ENCODE measurements at places on chromosomes 3 and 15.
A peak's percentile ranks its signal among the peaks of the same experiment; 100 is the strongest.

DNA sequence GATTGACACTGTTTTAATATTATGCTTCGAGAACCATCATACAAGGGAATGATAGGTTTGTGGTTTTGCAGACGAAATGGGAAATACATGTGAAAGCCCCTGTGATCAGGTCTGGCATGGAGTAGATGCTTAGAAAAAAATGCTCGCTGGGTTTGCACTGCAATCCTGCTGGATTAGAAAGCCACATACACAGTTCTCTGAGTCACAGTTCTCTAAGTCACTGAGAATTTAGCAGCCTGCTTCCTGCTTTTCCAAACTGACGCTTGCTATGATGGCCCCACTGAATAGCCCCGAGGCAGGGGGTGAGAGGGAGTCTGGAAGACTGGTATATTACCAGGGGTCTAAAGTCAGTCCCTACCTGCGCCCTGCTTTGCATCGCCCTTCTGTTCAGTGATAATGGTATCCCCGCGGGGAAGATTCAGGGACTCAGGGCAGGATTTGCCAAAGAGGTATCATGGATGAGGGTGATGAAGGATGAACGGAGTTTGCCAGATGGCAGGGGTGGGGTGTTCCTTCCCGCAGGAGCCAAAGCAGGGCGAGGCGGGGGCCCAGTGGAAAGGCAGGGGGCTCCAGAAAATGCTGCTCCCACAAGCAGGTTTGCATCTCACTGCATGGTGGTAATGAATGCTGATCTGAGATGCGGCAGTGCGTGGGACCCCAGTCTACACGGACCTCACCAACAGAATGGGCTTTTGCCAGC, 82.3 kb downstream of the IQSEC1 start:
- no peak for DNase-seq

DNA sequence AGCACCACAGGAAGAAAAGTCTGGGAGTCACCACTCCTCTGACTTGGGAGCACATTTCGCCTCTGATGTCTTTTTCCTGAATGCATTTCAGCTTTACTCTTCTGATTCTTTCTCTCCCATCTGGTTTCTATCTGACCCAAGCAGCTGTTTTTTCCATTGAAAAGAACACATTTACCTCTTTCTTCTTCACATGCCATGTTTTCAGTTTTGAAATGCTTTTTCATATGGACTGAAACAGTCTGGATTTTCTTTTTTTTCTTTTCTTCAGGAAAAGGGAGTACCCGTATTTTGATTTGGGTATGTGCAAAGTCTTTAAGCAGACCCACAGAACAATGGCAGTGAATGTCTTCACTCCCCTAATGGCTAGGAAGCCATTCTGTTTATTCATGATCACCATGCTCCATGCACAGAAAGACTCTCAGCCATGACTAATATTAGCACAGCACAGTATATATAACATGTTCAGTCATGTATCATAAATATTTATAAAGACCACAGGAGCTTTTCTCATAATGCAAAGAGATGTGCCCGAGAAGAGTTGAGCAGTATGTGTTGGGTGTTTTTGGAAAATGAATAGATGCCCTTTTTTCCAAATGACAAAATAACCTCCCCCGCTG, 82.7 kb upstream of the LRIG1 start:
- DNase-seq = no peak

DNA sequence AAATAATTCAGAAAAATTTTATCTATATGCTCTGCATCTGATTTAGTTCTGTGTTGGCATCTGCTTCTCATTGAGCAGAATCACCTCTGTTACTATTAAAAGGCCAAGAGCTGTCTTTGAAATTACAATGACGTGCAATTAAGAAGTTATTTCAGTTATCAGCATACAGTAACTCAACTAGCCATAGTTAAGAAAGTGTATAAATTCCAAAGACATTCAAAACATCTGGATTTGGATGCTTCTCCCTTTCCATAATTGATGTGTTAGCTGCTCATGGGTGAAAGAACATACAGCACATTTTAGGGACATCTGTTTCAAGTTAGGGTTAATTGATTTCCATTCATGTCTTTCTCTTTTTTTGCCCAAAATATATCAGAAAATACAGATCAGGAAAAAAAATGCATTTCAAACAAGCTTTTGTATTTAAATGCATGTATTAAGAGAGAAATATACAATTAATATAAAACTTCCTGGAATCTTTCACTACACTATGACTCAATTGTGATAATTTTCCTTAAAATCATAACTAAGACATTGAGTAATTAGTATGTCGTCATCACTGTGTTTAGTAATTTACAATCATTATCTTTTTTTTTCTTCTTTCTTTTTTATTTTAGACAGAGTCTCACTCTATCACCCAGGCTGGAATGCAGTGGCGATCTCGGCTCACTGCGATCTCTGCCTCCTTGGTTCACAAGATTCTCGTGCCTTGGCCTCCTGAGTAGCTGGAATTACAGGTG, 82.7 kb upstream of the MBNL1 start:
- no peak for DNase-seq

DNA sequence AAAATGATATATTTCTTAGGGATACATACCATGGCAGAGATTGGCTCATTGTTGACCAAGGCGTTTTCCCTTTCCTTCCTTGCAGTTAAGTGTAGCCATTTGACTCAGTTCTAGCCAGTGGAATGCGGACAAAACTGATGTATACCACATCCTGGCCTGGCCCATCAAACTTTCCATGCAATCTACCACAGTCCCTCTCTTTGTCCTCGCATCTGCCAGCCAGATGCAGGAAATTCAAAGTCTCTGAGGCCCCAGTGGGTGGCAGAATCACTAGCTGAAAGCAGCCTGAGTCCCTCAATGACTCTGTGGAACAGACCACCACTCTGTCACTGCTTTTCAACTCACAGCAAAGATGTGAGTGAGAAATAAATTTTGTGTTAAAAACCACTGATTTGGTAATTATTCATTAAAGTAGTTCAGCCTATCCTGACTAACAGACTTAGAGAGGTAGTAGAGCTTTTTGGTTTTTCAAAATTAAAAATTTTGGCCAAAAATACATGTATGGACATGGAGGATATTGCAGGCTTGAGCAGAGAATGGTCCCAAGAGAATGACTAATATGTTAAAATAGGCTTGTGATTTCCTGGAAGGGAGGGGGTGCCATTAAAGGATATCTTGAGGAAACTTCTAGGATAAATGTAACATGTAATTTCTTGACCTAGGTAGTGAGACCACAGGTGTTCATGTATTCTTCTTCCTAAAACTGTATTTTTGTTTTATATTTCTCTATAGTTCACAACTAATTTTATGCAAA, 10.9 kb downstream of the LRRFIP2 start:
- no peak for DNase-seq

GRCh38 chr3:5784690-5785089, 597.2 kb downstream of the EDEM1 start:
- DNase-seq = peak; percentile 31

GRCh38 chr3:40299721-40300335, 9.7 kb upstream of the EIF1B start:
- no peak for DNase-seq

GRCh38 chr3:102526865-102527264, 92.0 kb downstream of the ZPLD1 start:
- no peak for DNase-seq

- DNase-seq = no peak
These were observed 379.7 kb upstream of the TGFBR2 start for GRCh38 chr3:30226601-30227151.

DNA sequence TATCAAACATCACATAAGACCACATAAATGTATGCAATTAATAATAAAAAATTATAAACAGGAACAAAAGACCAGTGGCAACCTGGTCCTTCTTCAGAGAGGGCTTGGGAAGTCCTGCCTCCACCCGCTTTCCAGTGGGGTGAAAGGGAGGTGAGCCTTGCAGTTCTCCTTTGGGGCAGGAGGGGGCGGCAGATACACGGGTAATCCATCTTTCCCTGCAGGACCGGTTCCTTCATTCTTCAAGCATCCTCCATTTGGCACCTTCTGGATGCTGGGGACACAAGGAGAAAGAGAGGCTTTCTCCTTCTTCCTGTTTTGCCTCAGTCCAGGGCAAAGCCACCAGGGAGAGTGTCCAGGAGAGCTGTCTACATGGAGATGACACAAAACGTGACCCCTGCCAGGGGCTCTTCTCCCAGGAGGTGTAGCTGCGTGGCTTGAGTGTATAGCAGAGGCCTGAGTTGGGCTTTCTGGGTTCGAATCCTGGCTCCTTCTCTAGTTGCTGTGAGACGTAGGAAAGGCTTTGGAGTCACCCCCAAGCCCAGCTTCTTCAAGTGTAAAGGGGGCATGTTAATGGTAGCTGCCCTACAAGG, 23.2 kb downstream of the RPLP1 start:
- peak; percentile 62 for DNase-seq

DNA sequence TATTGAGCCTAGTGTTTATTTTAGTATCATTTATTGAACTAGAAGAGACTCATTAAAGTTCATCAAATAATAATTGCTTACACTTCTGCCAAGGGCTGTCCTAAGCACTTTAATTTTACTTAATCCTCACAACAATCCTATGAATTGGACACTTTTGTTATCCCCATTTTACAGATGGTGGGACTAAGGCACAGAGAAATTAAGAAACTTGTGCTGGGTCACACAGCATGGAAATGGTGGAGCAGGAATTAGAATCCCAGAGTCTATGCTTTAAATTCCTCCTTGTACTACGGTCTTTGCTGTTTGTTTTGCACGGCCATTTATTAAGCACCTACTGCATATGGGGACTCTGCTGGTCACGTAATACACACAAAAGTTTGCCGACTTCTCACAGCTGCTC, 7.9 kb downstream of the ATP2B2 start:
- DNase-seq = no peak

DNA sequence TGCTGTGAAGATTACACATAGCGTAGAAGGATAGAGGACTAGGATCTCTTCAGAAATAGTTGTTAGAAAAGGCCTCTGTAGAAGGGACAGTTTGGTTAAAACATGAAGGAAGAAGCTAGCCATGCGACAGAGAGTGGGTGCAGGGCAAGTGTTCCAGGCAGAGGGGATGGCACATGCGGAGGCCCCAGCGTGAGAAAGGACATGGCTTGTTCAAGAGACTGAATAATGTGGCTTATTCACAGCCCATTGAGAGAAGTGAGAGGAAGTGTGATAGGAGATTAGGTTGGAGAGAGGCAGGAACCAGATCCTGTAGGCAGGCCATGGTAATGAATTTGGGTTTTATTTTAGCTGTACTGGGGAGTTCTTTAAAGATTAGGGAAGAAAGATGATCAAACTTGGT, 56.4 kb downstream of the NEO1 start:
- DNase-seq = no peak

GRCh38 chr15:70629735-70630273, 133.6 kb downstream of the UACA start:
- DNase-seq = no peak

DNA sequence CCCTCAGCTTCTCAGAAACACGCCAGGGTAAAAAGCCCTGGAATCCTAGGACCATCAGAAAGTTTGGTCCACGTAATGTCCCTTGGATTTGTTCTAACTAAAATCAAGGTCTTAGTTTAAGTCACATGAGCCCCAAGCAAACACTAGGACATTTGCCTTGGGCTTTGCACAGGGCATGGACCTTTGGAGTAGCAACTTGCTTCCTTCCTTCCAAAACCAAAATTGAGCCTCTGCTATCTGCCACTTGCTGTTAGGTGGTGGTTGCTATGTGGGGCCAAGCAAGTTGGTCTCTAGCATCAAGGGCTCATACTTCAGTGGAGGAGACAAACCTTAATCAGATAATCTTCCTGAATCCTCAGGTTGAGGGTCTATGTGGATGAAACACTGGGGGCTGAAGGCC, 4.0 kb upstream of the DAG1 start:
- DNase-seq = no peak

DNA sequence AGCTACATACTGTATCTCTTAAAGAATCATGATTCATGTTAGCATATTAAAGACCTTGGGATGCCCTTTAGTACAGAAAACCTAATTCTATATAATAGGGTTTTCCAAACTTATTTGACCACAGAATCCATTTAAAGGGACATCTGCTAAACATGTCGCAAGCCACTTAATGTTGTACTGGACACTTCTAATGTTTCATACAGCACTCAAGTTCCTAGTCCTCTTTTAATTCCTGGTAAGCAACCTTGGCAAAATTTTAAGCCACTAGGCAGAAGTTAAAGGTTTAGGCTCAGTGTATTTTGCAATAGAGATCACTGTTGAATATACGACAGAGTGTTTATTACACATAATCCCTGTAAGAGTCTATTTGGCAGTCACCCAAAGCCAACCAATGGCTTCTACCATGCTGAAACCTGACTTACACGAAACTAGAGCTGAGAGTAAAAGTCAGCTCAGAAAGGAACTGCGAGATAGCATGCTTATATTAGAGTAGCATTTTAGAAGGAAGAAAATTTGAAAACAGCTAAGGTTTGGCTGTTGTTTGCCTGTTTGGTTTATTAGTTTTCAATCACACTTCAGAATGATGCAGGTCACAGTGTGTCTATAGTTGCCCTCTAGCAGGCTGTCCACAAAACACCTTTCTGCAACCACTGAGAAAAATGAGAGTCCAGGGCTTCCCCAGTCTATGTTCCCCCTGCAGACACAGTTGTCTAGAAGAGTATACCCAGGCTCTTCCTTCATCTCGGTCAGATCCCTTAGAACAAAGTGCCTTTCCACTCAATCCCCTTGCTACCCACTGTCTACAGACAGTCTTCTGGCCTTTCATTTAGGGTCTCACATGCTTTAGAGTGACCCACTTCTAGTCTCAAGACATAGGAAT, 104.4 kb downstream of the FMN1 start:
- DNase-seq = peak; percentile 53

DNA sequence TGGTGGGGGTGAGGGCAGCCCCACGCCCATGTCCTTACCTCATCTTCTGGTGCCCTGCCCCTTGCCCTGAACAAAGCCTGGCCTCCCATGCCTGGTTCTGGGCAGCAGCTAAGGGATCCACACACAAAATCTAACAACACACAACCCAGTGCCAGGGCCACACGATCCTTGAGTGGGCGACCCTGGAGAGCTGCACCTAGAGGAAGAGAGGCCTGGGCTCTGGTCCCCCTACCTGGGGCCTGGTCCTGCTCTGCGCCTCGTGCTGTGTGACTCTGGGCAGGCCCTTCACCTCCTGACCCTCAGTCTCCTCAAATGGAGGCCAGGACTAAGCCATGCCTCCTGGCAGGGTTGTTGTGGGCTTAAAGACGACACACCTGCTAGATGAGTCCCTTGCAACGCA, 20.0 kb upstream of the C3orf22 start:
- DNase-seq = no peak

GRCh38 chr15:82873000-82873680, 63.7 kb downstream of the WHAMM start:
- no peak for DNase-seq

- DNase-seq = no peak
These were observed 212.9 kb downstream of the CD47 start for GRCh38 chr3:107877936-107878335.

DNA sequence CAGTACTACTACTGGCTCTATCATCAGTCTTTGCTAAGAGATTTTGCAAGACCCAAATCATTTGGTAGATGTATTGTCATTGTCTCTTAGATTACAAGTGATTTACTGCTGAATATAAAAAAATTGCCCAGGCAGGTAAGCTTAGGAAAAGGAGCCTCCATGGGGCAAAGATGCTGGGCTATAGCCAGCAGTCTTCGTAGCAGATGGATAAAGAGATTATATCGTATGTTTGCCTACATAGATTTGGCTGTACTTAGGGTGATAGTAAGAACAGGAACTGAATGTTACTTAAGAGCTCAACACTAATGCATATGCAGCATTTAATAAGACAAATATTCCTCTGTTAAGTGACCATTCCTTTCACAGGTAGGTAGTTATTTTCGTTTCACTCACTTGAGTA, 48.9 kb downstream of the PTPRG start:
- DNase-seq = no peak
